ENCODE measurements at places on chromosomes 1 and 21. TPM values are rescaled to one million over a fixed set of nuclear protein-coding genes. Genes with fewer than 3 reads are reported as not detected.

DNA sequence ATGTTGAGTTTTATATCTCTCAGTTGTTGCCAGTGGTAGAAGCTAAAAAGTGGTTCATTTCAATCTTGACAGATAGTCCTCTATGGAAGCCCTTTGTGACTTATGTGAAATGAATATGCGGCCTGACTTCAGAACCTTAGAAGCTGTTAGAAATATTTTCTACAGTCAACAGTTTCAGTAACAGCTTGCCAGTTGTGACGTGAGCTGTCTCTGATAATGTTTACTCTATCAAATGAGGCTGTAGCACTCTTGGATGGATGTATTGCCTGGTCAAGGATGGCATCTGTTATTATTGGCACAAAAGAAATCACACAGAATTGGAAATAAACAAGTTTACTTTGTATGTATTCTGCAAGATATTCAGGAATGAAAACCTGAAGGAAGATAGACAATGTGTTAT is 31.9 kb downstream of the SNX7 start:
- no peaks in the 10 kb centered on the region for H3K27me3 ChIP-seq
- no peak overlapping the region for H3K4me3 ChIP-seq
- no peaks in the 10 kb centered on the region for H3K36me3 ChIP-seq
- DNase-seq = no peak

DNA sequence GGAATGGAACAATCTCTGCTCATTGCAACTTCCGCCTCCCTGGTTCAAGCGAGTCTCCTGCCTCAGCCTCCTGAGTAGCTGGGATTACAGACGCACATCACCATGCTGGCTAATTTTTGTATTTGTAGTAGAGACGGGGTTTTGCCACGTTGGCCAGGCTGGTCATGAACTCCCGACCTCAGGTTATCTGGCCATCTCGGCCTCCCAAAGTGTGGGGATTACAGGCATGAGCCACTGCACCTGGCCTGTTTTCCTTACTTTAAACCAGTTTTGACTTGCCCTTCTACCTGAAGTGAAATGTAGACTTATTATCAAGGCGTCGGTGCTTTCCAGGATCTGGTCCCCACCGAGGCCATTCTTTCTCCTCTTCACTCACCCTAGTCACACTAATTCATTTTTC is 141.8 kb downstream of the DYRK1A start:
- DNase-seq = no peak
- no peaks in the 10 kb centered on the region for H3K27me3 ChIP-seq
- peaks cover 5% of the 10 kb centered on the region for H3K36me3 ChIP-seq
- H3K4me3 ChIP-seq = no peak overlapping the region
- H3K4me1 ChIP-seq = no peaks in the 10 kb centered on the region
- H3K27ac ChIP-seq = no peak overlapping the region

GRCh38 chr1:89546082-89546889 is 21.7 kb downstream of the LRRC8B start:
- H3K27ac ChIP-seq = no peak overlapping the region
- H3K4me3 ChIP-seq = no peak overlapping the region
- H3K36me3 ChIP-seq = no peaks in the 10 kb centered on the region
- no peak for DNase-seq

DNA sequence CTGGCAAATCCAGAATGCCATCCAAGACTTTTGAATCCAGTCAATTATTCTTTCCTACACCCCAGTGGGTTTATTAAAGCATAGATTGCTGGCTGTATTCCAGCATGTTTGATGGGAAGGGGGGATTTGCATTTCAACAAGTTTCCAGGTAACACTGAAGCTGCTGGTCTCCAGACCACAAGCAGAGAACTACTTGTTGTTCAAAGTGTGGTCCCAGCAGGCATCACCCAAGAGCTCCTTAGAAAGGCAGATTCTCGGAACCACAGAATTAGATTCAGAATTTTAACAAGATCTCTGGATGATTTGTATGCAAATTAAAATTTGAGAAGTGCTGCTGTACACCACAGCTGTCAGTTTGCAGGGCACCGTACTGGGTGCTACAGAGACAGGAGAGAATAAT is 216.3 kb upstream of the FAM78B start:
- no peaks in the 10 kb centered on the region for H3K27me3 ChIP-seq
- no peak overlapping the region for H3K27ac ChIP-seq
- no peak overlapping the region for H3K4me3 ChIP-seq
- no peaks in the 10 kb centered on the region for H3K4me1 ChIP-seq
- no peak for DNase-seq

GRCh38 chr21:25979845-25980616 is 190.5 kb downstream of the APP start:
- DNase-seq = no peak
- no peak overlapping the region for H3K27ac ChIP-seq
- H3K36me3 ChIP-seq = no peaks in the 10 kb centered on the region
- H3K27me3 ChIP-seq = no peaks in the 10 kb centered on the region

- H3K27me3 ChIP-seq = peaks cover 5% of the 10 kb centered on the region
- no peak for DNase-seq
- no peaks in the 10 kb centered on the region for H3K4me1 ChIP-seq
- H3K36me3 ChIP-seq = no peaks in the 10 kb centered on the region
Observed at GRCh38 chr1:48695161-48695560, 81.5 kb downstream of the BEND5 start.

GRCh38 chr21:16199539-16199938 is 469.8 kb downstream of the USP25 start:
- H3K27ac ChIP-seq = no peak overlapping the region
- H3K27me3 ChIP-seq = no peaks in the 10 kb centered on the region
- H3K4me1 ChIP-seq = peaks cover 6% of the 10 kb centered on the region
- DNase-seq = no peak
- H3K4me3 ChIP-seq = no peak overlapping the region

DNA sequence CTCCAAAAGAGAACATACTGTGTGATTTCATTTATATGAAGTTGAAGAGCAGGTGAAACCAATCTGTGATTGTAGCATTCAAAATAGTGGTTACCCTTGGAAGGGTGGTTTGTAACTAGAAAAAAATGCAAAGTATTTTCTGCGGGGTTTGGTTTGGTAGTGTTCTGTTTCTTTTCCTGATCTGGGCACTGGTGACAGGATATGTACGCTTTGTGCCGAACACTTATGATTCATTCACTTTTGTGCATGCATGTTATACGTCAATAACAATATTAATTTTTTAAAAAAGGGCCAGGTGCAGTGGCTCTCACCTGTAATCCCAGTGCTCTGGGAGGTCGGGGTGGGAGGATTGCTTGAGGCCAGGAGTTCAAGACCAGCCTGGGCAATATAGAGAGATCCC is 63.8 kb downstream of the CD34 start:
- H3K36me3 ChIP-seq = no peaks in the 10 kb centered on the region
- DNase-seq = no peak
- no peaks in the 10 kb centered on the region for H3K27me3 ChIP-seq

GRCh38 chr21:44443291-44443890 is 11.9 kb upstream of the LRRC3 start:
- no peaks in the 10 kb centered on the region for H3K27me3 ChIP-seq
- H3K27ac ChIP-seq = no peak overlapping the region
- no peaks in the 10 kb centered on the region for H3K36me3 ChIP-seq
- no peak for DNase-seq
- H3K4me1 ChIP-seq = no peaks in the 10 kb centered on the region

DNA sequence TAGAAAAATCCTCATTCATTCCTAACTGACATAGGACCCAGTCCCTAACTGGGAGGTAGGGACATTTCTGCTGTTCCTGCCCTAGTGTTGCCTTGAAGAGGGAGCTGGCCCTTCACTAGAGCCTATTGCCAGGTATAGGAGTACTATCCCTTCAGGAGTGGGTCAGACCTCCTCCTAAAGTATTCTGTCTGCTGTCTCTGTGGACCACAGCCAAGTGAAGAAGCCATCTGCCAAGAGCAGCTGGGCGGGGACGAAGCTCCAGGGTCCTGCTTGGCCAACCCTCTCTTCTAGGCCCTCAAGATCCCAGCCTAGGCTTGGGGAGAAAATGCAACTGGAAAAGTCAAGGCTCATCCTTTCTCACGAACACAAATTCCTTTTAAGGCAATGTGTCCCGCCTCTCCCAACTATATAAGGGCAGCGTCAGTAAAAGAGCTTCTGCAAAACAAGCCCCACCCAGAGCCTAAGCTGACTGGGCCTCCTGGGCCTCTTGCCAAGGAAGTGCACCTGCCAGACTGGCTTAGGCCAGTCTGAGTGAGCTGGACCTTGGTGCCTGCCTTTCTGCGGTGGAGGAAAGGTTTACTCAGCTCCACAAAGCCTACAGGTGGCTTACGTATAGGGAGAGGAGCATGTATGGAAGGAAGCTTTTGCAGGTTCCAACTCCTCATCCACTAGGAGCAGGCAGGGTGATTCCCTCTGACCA is 638 bp upstream of the TUFT1 start:
- peak overlapping the region; percentile 93 for H3K27ac ChIP-seq
- no peaks in the 10 kb centered on the region for H3K36me3 ChIP-seq
- peaks cover 17% of the 10 kb centered on the region for H3K4me1 ChIP-seq
- DNase-seq = peak; percentile 95
- no peaks in the 10 kb centered on the region for H3K27me3 ChIP-seq

GRCh38 chr1:21247892-21248715 is 42.2 kb downstream of the ECE1 start:
- no peaks in the 10 kb centered on the region for H3K27me3 ChIP-seq
- peak overlapping the region; percentile 71 for H3K27ac ChIP-seq
- no peaks in the 10 kb centered on the region for H3K36me3 ChIP-seq

DNA sequence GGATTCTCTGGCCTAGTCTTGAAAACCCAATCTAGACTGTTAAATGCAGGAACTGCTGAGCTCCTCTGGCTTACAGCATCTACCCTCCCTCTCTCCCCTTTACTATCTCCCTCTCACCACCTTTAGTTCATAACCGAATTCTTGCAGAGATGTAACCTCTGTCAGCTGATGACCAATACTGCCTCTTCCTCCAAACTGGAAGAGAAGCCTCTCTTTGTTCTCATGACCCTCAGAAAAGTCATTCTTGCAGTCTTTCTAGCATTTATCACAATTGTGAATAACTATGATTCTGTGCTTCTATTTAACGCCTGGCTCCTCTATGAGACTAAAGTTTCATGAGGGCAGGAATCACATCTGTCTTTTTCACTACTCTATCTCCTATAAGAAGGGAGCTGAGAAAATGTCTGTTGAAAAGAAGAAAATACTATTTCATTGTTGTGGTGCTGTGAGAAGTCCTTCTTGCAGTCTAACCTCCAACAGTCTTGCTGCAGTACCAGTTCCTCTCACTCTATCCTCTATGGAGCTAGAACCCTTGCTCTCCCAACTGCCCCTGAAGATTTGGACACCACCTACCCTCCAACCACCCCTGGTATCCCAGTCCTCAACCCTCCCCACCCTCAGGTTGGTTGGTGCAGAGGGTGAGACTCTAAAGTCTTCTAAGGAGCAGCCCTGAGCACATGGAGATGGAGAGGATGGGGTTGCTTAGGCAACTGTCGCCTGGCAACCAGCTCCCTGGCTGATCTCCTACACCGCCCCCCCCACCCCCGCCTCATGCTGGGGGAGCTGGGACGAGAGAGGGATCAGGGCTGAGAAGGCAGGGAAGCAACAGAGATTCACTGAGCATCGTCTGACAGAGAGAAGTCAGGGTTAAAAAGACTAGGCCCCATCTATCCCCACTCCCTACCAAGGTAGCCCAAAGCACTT is 13.9 kb downstream of the MEF2D start:
- H3K4me1 ChIP-seq = peaks cover 29% of the 10 kb centered on the region
- H3K4me3 ChIP-seq = no peak overlapping the region
- no peaks in the 10 kb centered on the region for H3K36me3 ChIP-seq
- no peaks in the 10 kb centered on the region for H3K27me3 ChIP-seq

GRCh38 chr1:117671781-117672501 is 66.1 kb downstream of the TENT5C start:
- no peaks in the 10 kb centered on the region for H3K36me3 ChIP-seq
- DNase-seq = peak; percentile 59
- no peaks in the 10 kb centered on the region for H3K4me1 ChIP-seq
- no peak overlapping the region for H3K27ac ChIP-seq
- H3K4me3 ChIP-seq = no peak overlapping the region

DNA sequence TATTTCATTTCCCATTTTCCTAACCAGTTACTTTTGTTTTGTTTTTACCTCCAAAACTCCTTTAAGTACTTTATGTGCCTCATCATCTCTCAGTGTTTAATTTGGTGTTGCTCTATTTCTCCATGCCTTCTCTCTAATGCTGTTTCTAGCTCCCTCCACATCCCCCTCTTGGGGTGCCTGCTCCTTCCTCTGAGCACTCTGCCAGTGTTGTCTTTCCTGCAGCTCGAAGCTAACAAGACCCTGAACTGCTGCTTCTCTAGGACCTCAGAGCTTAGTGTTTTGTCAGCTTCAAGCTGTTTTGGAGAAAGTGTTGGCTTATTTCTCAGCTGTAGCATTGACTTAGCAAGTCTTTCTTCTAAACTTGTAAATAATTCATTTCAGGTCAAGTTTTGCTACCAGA is 290.6 kb downstream of the DPYD start:
- H3K27me3 ChIP-seq = no peaks in the 10 kb centered on the region
- no peak overlapping the region for H3K27ac ChIP-seq
- no peak overlapping the region for H3K4me3 ChIP-seq

DNA sequence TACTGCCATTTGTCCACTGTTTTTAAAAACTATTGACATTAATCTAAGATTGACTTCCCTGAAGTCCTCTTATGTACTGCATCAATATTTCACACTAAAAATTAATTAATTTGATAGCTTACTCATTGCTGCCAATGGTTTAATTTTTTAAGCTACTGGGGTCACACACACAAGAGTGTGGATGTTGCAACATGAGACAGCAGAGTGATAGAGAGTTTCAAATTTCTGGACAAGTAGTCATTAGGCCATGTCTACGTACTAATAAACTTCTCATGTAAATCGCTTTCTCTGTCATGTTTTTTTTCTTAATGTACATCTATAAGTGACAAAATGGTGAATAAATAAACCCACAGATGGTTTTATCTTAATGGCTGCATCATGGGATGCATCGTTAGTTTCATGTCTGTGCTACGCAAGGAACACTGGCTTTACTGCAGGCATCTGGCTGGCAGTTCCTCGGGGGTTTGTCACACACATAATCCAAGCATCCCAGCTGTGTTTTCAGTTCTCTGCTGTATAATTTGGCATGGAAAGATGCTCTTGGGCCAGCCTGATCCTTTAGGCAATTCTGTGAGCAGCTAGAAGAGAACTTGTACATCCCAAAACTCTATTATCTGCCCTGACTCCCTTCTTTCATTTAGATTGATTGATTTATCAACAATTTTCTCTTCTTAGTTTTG is 16.4 kb upstream of the CHODL start:
- no peak overlapping the region for H3K4me3 ChIP-seq
- DNase-seq = no peak
- no peaks in the 10 kb centered on the region for H3K4me1 ChIP-seq

GRCh38 chr1:14653461-14653960 is 55.0 kb downstream of the KAZN start:
- H3K27ac ChIP-seq = no peak overlapping the region
- no peaks in the 10 kb centered on the region for H3K36me3 ChIP-seq
- H3K27me3 ChIP-seq = no peaks in the 10 kb centered on the region
- H3K4me1 ChIP-seq = no peaks in the 10 kb centered on the region
- no peak overlapping the region for H3K4me3 ChIP-seq

GRCh38 chr1:94160811-94161210 is 39.9 kb upstream of the ABCA4 start:
- H3K27me3 ChIP-seq = no peaks in the 10 kb centered on the region
- no peak overlapping the region for H3K27ac ChIP-seq
- H3K4me3 ChIP-seq = no peak overlapping the region

- peaks cover 6% of the 10 kb centered on the region for H3K4me1 ChIP-seq
- peak; percentile 28 for DNase-seq
- no peak overlapping the region for H3K4me3 ChIP-seq
- H3K36me3 ChIP-seq = no peaks in the 10 kb centered on the region
Observed at GRCh38 chr1:58432851-58433668, 113.5 kb downstream of the OMA1 start.

The GBP7 gene
- 0.63 TPM for total RNA-seq

The AMY1C gene
- not detected for total RNA-seq

The CD55 gene
- total RNA-seq = 61.5 TPM

The PLEKHN1 gene
- 0.60 TPM for total RNA-seq

The NLRP3 gene
- 0.20 TPM for total RNA-seq

The AMIGO1 gene
- total RNA-seq = 4.1 TPM
